Stimulated activated CD4-positive, alpha-beta T cell treated with anti-CD3 and anti-CD28 coated beads, Interleukin-15, amount 100 ng/mL, for 1 hour (primary cell): ENCODE measurements at places on chromosomes 6 and 20.

- no peak for DNase-seq
Measured at GRCh38 chr6:30035784-30036183, 25.3 kb upstream of the POLR1H start.

- DNase-seq: no peak
Measured at GRCh38 chr6:148757944-148758480, 11.2 kb downstream of the UST start.

DNA sequence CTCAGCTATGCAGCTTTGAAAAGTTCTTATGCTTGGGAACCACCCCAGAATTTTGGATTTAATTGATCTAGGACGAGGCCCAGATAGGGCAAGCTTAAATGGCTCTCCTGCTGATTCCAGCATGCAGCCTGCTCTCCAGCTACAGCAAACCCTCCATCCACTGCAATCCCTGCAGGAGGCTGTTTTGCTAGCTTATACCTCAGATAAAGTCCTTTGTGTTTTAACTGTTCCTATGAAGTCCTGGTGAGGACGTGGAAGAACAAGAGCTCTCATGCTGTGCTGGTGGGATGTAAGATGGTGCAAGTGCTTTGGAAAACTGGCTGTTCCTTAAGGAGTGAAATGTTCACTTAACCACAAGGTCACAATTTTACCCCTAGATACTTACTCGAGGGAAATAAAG is 25.5 kb upstream of the NXT1 start:
- no peak for DNase-seq

DNA sequence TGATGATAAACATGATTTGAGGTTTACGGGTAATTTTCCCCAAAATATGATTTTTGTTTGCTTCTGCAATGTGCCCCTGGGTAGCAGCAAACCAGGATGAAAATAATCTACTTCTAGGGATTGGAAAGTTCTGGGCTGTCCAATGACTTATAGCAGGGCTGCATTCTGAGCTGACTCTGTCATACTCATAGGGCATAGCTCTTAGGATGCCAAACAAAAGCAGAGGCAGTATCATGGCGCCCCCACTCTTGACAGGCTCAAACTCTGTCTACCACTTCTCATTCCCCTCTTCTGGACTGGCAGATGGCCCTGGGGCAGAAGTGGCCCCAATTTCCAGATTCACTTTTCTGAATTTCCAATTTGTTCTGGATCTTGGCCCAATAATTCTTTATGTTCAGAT is 10.3 kb downstream of the SERPINB1 start:
- no peak for DNase-seq
